Bronchus fibroblast of lung (primary cell): ENCODE measurements at places on chromosomes 1 and 21. TPM values are rescaled to one million over a fixed set of nuclear protein-coding genes. Genes with fewer than 3 reads are reported as not detected.

The P3R3URF gene
- total RNA-seq = not detected in 2 replicates

The FCRL1 gene
- total RNA-seq = not detected in 2 replicates

The SLC45A3 gene
- 2.5 and 2.7 TPM in 2 replicates for total RNA-seq

The CHIA gene
- not detected in 2 replicates for total RNA-seq

The COL11A1 gene
- 7.9 and 8.8 TPM in 2 replicates for total RNA-seq

The SMIM34 gene
- not detected in 2 replicates for total RNA-seq

The OTUD3 gene
- 1.3 and 1.6 TPM in 2 replicates for total RNA-seq

The OR2T29 gene
- not detected in 2 replicates for total RNA-seq

The KRTAP10-1 gene
- not detected in 2 replicates for total RNA-seq

The ZNF691 gene
- total RNA-seq = 8.3 and 10.6 TPM in 2 replicates

The VPS13D gene
- 11.3 and 11.4 TPM in 2 replicates for total RNA-seq

The EPS15 gene
- total RNA-seq = 22.9 and 25.4 TPM in 2 replicates

The SMIM12 gene
- total RNA-seq = 28.6 and 32.6 TPM in 2 replicates

The SPRR2A gene
- not detected in 2 replicates for total RNA-seq

The RAB3B gene
- total RNA-seq = 15.2 and 16.8 TPM in 2 replicates

The GPR37L1 gene
- total RNA-seq = not detected in 2 replicates

The RERE gene
- 14.6 and 21.4 TPM in 2 replicates for total RNA-seq

The RSPH1 gene
- not detected in 2 replicates for total RNA-seq
